ENCODE measurements at places on chromosomes 4 and X.

DNA sequence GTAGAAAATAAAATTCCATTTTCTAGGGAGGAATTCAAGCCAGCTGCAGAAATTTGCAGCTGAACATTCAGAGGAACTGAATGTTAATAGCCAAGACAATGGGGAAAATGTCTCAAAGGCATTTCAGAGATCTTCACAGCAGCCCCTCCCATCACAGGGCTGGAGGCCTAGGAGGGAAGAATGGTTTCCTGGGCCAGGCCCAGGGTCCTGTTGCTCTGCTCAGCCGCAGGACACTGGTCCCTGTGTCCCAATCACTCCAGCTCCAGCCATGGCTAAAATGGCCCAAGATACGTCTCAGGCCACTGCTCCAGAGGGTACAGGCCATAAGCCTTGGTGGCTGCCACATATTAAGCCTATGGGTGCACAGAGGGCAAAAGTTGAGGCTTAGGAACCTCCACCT is 20.4 kb downstream of the FAM13A start:
- no peak for DNase-seq

GRCh38 chr4:28966982-28967381 is 1753.2 kb upstream of the PCDH7 start:
- no peak for DNase-seq

- no peak for DNase-seq
Measured at GRCh38 chr4:19583827-19584569, 667.7 kb upstream of the SLIT2 start.

DNA sequence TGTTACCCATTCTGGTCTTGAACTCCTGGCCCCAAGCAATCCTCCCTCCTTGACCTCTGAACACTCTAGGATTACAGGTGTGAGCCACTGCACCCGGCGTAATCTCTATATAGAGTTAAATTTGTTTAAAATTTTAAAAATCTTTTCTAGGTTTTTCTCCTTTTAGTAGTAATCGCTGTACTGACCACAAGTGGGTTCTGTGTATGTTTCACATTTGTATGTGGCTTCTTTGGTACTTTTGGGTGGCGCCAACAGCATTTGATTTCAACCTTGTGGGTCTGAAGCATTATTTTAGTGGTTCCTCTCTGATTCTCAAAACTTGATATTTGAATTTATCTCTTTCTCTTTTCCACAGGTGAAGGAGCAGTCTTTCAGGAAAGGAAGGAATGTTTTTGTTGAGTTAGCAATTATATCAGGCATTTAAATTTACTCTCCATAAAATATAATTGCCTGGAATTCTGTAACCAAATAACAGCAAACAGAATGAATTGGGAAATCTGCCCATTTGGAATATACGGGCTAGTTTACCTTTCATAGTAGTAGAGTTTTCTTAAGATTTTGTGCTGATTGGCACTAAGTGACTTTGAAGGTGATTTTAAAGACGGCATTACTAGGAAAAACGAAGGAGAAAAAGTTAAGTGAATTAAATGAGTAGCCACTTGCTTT is 29.5 kb downstream of the ARHGAP10 start:
- no peak for DNase-seq

- no peak for DNase-seq
Measured at GRCh38 chr4:161988946-161989345, 174.9 kb downstream of the FSTL5 start.

GRCh38 chr4:1518997-1519700 is 112.9 kb upstream of the NKX1-1 start:
- DNase-seq: no peak

DNA sequence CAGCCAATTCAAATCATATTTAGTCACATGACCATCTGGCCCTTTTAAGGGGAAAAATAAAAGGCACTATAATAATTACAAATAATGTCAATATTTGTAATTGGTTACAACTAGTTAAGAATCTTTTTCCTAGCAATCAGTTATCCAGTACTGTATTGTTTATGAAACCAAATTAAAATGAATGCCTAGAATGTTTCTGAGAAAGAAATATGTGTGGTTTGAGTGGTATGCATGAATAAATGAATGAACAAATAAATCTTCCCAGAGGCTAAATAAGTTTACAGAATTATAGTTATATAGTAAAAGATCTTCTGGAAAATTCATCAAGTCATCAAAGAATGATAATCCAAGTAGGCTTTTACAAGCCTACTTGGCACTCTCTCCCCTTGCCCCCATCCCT is 55.8 kb upstream of the F8A3 start:
- no peak for DNase-seq

DNA sequence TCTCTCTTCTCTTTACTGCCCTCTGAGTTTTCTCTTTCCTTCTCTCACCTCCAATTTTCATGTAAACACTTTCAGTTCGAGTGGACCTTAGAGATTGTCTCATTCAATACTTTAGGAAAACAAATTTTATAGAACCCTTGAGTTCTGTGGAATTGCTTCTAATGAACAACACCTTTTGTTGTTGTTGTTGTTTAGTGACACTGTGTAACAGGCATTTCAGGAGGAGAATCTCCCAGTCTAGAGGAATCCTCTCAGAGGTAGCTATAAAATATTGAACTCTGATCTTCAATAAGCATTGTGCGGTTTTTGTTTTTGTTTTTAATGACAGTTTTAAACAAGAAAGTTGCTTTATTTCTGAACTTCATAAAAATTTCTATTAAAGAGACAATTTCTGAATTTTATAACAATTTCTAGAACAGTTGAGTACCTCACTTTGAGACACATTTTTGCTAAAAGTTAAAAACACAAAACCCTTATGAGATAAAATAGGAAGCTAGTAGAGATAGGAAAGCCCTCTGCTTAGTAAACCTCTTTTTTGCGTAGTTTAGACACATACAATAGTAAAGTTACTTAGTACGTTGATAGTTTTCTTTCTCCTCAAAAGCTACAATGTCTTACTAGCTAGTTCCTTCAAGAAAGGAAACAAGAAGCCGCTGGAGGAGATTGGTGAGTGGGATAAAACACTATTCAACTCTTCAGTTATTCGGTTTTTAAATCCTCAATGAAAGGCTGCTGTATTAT is 38.8 kb downstream of the CLCN3 start:
- DNase-seq: no peak

GRCh38 chr4:10346023-10346422 is 111.2 kb downstream of the ZNF518B start:
- DNase-seq: no peak

- DNase-seq: no peak
Measured at GRCh38 chr4:186078981-186079638, 10.2 kb downstream of the TLR3 start.

DNA sequence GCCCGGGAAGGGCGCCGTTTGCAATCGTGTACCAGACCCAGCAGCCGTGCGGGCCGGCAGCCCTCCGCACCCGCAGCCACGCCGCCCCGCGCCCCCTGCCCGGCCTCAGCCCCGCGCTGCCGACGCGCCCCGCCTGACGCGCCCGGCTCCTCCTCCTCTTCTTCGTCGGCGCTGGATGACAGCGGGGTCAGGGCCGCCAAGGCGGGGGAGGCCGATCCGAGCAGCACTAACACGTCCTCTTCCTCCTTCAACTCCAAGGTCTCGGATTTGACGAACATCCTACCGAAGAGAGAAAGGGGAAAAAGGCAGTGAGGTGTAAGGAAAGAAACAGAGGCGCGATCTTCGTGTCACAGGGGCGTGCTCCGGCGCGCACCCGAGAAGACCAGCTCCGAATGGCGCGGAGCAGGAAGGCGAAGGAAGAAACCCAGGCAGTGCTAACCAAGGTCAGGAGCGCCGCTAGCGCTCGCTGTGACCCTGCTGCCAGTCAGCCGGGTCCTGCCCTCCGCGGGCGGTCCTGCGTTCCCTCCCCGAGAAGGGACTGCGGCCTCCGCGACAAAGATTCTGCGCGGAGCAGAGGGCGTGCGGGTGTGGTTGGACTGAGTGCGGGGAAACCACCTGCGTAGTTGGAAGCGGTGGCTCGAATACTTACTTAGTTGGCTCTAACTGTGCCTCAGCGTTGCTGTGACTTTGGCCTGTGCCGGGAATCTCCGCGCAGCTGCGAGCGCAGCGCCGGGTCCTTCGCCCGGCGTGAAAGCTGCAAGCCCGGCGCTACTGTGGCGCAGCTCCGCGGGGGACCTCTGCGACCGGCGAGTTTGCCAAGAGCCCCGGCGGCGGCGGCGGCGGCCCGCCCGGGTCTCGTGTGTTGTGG is 548 bp downstream of the NEUROG2 start:
- peak; percentile 40 for DNase-seq

DNA sequence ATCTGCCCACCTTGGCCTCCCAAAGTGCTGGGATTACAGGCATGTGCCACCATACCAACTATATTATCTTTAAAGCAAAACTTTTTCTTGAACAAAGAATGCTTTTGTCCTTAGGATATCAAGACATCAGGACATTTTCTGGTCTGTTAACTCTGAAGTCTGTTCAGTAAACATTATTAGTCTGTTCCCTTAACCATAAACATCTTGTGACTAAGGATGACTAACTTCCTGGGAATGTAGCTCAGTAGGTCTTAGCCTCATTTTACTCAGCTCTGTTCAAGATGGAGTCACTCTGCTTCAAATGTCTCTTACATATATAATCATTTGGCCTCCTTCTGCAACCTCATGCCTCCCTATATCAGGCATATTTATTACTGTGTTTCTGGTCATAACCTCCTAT is 122.9 kb downstream of the UBE2NL start:
- DNase-seq: no peak

- no peak for DNase-seq
Measured at GRCh38 chr4:38279650-38280322, 319.6 kb downstream of the PTTG2 start.

DNA sequence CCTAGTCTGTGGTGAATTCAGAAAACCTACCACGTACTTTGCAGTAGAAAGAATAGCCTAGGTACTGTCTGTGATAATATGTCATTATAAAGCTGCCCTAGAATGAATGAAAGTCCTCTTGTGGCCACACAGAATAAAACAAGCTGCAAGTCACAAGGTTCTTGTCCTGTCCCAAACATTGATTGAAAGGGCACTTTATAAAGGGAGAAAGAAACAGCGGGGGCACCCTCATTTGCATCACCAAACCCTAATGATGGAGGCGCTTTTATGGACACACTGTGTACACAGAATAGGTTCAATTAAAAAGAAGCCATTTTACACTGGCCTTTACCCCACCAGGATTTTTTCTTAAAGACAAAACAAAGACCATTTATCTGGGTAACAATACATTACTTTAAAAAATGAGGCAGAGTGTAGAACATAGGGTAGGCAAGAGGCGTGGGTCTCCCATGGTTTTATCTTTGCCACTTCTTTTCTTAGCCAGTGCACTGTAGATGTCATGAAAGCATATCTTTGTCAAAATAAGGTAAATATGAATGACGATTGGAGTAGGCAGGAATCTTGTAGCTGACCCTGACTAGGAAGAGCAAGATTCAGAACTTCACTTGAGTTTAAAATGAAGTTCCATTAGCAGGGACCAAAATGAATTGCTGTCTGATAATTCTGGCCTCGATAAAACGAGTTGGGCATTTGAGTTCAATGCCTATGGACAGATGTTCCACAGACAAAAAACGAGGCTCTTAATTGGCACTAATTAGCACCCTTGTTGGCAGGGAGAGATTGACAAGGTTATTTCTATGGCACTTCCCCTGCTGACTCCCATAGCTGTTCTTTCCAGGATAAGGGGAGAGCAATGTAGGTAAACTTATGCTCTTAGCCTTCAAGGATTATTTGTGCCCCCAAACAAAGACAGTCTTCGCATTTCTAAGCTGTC is 365.1 kb downstream of the AFF2 start:
- DNase-seq: no peak

DNA sequence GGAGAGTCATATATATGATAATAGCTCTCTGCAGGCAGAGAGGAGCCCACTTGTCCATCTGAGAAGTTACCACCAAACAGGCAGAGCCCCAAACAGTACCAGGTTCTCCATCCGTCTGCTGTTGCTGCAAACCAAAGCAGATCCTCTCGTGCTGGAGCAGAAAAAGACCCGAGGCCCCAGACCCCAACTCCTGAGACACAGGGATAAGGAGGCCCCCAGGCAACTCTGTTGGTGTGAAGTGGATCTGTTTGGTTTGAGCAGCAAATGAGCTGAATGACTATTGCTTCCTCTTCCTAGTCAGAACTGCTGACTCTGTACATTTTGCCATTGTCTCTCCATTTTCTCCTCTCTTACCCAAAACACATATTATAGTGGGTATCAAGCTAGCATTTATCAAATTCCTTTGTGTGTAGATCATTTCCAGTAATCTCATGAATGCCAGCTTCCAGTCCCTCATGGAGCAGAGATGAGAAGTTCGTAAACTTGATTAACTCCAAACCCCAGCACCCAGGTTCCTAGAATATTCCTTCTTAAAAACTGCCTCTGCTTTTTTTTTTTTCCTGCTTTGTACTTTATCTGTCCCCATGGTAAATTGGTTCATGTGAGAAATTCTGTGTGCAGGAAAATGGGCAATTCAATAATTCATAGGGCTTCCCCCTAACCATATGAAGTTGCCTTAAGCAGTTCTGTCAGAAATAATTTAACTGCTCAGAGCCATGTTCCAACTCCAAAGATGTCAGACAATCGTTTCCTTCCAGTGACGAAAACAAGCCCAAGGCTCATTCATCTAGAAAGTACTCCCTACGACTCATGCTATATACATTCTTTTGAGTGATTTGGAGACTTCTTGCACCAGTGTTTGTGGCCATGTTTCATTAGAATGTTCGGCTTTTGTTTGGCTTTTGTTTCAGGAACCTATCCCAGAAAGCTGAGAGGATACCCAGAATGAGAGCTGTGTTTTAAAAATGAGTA is 98.6 kb upstream of the ATXN3L start:
- DNase-seq: no peak

GRCh38 chr4:24820541-24820940 is 25.2 kb downstream of the SOD3 start:
- DNase-seq: no peak

- DNase-seq: no peak
Measured at GRCh38 chrX:68944211-68944610, 115.4 kb downstream of the EFNB1 start.

DNA sequence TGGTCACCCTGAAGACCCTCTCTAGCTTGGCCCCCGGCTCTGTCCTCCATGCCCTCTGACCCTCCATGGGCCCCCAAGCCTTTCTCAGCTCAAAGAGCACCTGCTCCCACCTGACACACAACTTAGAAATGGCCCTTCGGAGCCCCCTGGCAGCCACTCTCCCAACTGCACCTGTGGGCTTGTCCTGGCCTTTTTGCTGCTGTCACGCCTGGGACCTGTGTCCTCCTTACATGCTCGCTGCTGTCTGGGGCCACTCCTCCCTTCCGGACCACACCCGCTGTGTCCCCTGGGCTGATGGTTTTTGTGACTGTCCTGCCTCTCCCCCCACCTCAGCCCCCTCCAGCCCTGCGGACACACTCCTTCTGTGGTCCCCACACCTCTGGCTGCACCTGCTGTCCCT is 106.2 kb upstream of the AFAP1 start:
- no peak for DNase-seq

DNA sequence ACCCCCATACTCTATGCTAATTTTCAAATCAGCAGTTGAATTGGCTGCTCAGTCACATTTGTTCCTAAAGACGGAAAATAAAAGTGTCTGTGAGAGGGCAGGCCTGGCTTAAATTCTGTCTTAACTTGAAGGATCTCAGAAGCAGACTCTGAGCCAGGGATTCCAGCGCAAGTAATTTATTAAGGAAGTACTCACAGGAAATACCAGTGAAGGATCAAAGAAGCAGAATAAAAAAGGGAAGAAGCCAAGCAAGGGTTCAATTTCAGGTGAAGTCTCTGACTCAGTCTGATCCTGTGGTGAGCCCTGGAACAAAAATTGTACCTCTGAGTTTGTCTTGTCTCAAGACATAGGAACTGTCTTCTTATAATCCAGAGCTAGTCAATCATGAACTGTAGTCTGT is 52.2 kb downstream of the IL1RAPL1 start:
- DNase-seq: no peak

All from HL-60 (cell line).